ENCODE measurements at places on chromosomes 5 and 9. TPM values are rescaled to one million over a fixed set of nuclear protein-coding genes. Genes with fewer than 3 reads are reported as not detected.

CDH6 gene
- not detected for total RNA-seq

DNA sequence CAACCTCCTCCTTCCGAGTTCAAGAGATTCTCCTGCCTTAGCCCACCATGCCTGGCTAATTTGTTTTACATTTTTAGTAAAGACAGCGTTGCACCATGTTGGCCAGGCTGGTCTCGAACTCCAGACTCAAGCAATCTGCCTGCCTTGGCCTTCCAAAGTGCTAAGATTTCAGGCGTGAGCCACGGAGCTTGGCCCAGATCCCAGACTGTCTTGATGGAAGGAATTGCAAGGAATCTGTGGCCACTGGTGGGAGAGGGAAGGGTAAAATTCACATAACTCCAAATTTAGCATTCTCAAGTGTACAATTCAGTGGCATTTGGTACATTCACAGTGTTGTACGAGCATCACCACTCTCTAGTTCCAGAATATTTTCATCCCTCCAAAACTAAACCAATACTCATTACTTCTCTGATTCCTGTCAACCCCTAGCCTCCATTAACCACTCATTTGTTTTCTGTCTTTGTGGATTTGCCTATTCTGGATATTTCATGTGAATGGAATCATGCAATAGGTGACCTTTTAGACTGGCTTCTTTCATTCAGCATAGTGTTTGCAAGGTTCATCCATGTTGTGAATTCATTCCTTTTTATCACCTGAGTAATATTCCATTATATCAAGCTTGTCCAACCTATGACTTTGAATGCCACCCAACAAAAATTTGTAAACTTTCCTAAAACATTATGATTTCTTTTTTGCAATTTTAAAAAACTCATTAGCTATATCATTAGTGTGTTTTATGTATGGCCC is 8.9 kb upstream of the MYO10 start:
- DNase-seq = no peak

DNA sequence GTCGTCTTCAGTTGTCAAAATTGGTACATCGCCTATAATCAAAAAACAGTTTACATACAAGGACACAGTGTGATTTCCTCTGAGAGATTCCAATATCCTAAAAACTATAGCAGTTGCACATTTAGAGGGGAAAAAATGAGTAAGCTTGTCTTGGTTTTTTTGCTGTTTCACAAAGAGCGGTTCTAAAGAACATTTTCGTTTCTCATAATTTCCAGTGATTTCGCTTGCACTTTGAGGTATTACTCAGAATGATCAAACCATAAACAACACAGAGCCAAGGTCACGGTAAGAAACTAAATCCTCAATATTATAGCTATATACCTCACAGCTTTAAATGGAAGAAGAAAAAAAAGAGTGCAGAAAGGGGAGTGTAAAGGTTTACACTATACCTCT is 861 bp downstream of the MTX3 start:
- no peak for DNase-seq

MYOZ3 gene
- total RNA-seq = not detected

GRCh38 chr9:3359778-3360177 is 166.0 kb downstream of the RFX3 start:
- DNase-seq = no peak

GRCh38 chr9:135309763-135310125 is 169.8 kb upstream of the PPP1R26 start:
- DNase-seq = no peak

MARCOL gene
- total RNA-seq = not detected

GRCh38 chr5:167578977-167579692 is 712.3 kb upstream of the WWC1 start:
- DNase-seq = no peak

DNA sequence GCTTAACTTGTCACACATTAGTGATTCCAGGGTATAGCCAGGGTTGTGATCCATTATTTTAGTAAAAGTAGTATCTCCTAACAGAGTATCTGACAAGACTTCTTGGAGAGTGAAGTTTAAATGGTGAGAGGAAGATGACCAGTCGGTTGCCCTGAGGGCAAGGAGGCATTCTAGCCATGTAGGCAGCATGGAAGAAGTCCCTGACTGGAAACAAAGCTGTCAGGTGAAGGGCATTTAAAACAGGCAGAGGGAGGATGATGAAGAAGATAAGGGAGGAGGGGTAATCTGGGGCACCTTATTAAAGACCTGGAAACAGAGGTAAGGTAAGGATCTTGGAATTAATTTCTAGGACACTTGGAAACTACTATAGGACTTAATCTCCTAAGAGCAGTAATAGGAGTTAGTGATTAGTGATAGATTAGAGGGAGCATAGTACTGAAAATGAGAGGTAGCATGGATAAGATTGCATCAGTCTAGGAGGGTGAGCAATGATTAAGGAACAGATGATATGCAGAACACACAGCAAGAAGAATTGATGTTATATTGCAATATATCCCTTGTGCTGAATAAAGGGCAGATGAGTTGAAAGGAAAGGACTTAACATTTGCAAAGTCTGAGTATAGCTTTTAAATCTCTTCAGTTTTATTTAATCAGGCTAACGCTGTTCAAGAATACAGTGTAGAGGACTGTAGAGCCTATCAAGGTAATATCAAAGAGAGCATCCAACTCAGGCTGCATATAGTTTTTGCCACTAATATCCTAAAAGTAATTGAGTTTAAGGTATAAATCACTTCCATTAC is 9.6 kb downstream of the KIF2A start:
- DNase-seq = no peak

GRCh38 chr9:135320943-135321342 is 158.6 kb upstream of the PPP1R26 start:
- no peak for DNase-seq

- DNase-seq = no peak
These were observed 31.5 kb downstream of the GAPVD1 start for GRCh38 chr9:125293134-125293533.

DNA sequence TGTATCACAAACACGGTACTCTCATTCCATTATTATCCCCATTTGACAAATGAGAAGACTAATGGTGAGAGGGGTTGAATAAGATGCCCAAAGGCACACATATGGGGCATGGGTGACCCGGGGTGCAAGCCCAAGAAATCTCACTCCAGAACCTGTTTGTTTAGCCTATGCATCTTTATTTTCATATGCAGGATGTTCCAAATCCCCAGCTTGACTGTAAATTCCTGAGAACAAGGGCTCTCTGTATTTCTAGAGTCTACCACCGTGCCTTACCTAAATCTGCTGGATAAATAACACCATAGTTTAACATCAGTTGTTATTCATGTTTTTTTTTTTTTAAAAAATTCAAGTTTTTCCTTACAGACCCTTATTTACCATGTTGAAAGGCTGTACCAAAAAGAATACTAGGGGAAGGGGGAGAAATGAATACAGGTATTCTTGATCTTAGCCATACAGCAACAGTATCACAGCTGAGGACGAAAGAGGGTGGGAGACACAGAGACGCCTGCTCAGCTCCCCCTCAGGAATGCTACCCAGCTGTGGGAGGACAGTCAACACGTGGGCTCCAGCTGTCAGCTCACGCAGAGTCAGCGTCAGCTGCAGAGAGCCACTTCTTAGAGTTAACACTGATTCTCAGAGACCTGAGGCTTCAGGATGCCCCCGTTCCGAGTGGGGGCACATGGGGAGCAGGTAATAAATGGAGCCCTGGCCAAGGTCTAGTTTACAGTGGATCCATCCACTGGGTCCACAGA is 86.6 kb downstream of the MED27 start:
- no peak for DNase-seq

GRCh38 chr9:24912767-24913166 is 367.1 kb upstream of the IZUMO3 start:
- DNase-seq = no peak

DNA sequence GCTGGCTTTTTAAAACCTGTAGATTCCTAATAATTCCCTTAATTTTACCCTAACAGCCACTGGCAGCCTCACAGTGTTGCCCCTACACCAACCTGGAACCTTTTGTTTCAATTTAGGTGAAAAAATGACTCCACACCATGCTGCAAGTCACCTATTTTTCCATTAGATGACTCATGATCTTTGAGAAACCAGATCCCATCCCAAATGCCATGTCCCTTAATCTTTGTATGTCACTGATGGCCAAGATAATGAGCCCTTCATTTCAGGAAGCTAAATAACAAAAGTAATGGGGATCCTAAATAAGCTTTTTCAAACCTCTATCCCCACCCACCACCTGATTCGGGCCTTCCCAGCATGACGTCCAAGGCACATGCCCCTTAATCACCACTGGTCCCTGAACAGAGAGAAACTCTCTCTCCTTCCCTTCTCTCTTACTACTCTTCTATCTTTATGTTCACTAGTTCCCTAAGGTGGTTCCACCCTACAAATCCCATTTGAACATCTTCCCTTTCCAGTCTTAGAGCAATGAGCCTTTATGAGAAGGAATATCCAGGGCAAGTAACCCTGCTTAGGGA is 33.6 kb downstream of the ZNF608 start:
- no peak for DNase-seq

GALNT10 gene
- total RNA-seq = 27.1 TPM

SEMA4D gene
- 286 TPM for total RNA-seq

DNA sequence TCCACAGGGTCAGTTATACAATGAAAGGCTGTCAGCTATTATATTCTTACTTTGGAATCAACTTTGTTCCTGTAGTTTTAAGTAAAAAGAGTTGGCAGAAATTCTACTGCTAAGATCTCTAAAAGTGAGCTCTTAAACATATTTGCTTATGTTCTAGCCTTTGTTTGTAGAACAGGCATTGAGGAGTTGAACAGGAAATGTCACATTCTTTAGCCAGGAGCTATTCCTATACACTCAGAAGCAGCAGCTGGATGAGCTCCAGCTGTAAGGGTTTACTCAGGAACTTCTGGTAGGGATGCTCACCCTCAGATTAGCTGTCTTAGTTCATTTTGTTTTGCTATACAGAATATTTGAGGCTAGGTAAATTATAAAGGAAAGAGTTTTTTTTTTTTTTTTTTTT is 22.4 kb upstream of the SPINK14 start:
- no peak for DNase-seq

F2RL1 gene
- total RNA-seq = 2.5 TPM

GRCh38 chr5:79237740-79238560 is 2.0 kb downstream of the JMY start:
- DNase-seq = no peak

- no peak for DNase-seq
These were observed 558.7 kb downstream of the ACTL7B start for GRCh38 chr9:108297073-108297472.

GTF2H2C gene
- total RNA-seq = 8.4 TPM

DNA sequence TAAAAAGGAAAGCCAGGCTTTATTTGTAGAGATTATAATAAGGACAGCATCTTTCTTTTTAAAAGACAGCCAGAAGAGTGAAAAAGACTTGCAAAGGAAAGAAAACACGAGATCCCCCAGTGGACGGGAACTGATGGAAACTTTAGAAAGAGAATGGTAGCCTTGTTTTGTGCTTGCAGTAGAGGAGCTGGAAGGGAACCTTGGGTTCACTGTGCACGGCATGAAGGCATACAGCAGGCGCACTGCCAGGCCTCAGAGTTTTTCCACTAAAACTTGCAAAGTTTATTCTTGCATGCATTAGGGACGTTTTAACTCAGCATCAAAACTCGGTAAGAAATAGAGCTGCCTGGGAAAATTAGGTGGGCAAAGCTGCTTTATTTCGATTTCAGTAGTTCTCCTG is 248.6 kb downstream of the IRX1 start:
- DNase-seq = no peak

GRCh38 chr5:140176031-140176387 is 1.0 kb downstream of the CYSTM1 start:
- no peak for DNase-seq

DNA sequence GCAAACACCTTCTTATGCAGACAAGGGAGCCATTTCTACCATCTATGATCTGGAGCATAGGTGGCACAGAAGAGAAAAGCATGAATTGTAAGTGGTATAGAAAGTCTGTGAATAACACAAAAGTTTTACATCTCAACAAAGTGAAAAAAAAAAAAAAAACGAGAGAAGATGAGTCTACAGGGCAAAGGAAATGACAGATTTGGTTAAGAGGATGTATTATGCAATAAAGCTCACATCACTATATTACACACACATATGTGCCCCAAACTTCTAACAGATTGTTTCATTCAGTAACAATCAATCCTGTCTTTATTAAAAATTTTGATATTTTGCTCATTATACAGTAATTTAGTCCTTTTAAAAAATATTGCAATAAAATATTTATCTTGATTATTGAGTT is 49.8 kb downstream of the CERT1 start:
- no peak for DNase-seq

GRCh38 chr5:133376986-133377385 is 235.4 kb downstream of the FSTL4 start:
- DNase-seq = peak; percentile 11

NTNG2 gene
- 5.8 TPM for total RNA-seq

- DNase-seq = peak; percentile 54
These were observed 67.5 kb downstream of the MAMDC2 start for GRCh38 chr9:70111042-70111602.

- DNase-seq = no peak
These were observed 12.3 kb downstream of the PRR7 start for GRCh38 chr5:177458912-177459350.

- no peak for DNase-seq
These were observed 206.3 kb downstream of the IRX1 start for GRCh38 chr5:3801967-3802366.

MARCHF11 gene
- total RNA-seq = not detected

GRCh38 chr9:122975196-122975595 is 34.4 kb downstream of the RABGAP1 start:
- DNase-seq = no peak

DNA sequence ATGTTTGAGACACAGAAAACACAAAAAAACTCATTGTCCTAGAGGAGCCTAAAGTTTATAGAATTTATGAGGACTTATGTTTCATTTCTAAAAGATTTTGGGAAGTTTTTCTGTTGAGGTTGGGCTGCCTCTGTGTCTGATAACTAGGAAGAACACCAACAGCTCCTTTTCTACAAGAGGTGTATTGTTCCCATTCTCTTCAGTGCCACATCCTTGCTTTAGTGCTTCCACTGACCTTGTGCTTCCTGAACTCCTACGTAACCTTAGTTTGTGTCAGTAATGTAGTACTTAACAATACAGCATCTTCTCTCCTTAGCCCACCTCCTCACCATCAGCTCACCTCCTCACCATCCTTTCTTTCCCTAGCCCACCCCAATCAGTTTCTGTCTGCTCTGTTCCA is 117.3 kb upstream of the TNC start:
- no peak for DNase-seq

GRCh38 chr5:155624597-155625241 is 611.2 kb downstream of the KIF4B start:
- DNase-seq = no peak

SREK1IP1 gene
- total RNA-seq = 26.5 TPM

PRUNE2 gene
- not detected for total RNA-seq

PCDHGA5 gene
- not detected for total RNA-seq

GRCh38 chr5:169667896-169668674 is 31.0 kb downstream of the DOCK2 start:
- no peak for DNase-seq

DNA sequence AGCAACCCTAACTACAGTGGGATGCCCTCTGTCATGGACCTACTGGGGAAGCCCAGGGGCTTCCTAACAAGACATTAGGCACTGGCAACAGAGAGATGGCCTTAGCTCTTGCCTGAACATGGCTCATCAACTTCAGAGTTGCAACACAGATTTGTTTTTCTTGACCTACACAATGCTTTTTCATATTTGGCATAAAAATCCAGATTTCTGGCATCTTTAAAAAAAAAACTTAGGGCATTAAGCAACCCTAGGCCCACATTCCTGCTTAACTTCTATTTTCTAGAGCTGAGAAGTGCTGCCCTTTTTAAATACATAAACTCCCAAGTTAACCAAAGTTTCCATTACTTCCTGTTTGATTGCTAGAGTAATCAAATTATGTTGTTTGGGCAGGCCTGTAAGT is 8.0 kb downstream of the GRIA1 start:
- DNase-seq = no peak

RAB24 gene
- 19.8 TPM for total RNA-seq

All from CD8-positive, alpha-beta T cell (primary cell).